ENCODE measurements at places on chromosomes 2 and 18.

GRCh38 chr2:64404002-64404731, 49.8 kb upstream of the LGALSL start:
- no peak for DNase-seq

DNA sequence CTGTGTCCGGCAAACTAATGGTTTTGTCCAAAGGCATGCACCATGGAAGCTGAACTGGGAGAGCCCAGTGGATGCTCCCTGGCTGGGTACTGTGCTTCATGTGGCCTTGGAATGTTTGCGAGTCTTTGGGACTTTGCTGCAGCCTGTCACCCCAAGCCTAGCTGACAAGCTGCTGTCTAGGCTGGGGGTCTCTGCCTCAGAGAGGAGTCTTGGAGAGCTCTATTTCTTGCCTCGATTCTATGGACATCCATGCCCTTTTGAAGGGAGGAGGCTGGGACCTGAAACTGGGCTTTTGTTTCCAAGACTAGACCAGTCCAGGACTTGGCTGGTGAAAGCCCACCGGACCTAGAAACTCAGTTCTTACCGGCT, 1.7 kb downstream of the MARS2 start:
- no peak for DNase-seq

GRCh38 chr2:220499225-220499624, 871.8 kb downstream of the SLC4A3 start:
- no peak for DNase-seq

- no peak for DNase-seq
Observed at GRCh38 chr2:14909795-14910194, 277.3 kb downstream of the LRATD1 start.

- no peak for DNase-seq
Observed at GRCh38 chr2:134647607-134648256, 71.1 kb downstream of the TMEM163 start.

GRCh38 chr18:77164763-77165485, 32.3 kb upstream of the MBP start:
- no peak for DNase-seq

- peak; percentile 28 for DNase-seq
Observed at GRCh38 chr2:237223201-237223861, 137.6 kb downstream of the COPS8 start.

DNA sequence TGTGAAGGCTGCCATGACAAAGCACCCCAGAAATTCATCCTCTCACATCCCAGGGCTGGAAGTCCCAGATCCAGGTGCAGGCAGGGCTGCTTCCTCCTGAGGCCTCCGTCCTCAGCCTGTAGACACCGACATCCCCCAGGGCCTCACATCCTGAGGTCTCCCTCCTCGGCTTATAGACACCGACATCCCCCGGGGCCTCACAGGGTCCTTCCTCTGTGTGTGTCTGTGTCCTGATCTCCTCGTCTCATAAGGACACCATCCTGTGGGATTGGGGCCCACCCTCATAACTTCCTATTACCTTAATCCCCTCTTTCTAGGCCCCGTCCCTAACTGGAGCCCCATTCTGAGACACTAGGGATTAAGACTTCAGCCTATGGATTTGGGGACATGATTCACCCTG, 92.0 kb upstream of the SNTG2 start:
- no peak for DNase-seq

DNA sequence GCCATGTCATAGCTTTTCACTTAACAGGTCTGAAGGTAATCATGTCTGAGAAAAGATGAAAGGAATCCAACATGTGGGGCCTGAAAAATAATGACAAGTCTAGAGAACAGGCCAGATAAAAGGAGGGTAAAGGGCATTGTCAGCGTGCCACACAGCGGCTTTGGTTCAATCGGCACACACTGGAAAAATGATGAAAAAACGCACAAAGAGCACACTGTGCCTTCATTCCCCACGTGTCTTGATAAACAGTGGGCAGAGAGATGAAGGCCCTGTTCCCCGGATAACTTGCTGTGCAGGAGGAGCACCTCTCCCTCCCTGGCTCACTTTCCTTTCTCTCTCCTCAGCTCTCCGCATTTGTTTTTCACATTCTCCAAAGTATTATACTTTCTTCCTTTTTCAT, 766.3 kb downstream of the TDRD15 start:
- DNase-seq = no peak

DNA sequence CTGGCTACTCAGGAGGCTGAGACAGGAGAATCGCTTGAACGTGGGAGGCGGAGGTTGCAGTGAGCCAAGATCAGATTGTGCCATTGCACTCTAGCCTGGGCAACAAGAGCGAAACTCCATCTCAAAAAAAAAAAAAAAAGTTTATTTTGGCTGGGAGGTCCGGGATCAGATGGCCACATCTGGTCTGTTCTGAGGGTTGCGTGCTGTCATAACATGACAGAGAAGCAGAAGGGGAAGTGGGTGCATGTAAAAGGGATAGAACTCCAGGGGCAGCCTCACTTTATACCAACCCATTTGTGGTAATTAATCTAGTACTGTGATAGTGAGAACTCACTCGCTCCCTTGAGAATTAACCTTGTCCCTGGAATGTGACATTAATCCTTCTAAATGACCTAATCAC, 101.2 kb downstream of the PTPN4 start:
- DNase-seq = no peak

- no peak for DNase-seq
Observed at GRCh38 chr18:72104851-72105250, 439.3 kb downstream of the CBLN2 start.

DNA sequence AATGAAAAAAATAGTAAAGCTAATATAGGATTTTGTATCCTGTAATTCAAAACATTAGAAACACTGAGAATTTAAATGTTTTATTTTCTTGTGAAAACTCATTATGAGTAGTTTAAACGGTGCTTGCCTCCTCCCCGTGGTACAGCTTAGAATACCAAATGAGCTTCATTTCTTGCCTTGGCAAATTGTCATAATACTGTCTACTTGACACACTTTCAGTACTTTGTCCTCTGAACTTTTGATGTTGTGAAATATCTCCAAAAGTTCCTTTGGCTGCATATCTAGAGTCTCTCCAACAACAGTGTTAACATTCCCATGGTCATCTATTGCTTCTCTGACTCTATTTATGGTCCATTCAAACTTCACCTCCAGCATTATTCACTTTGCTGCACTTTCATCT, 61.9 kb upstream of the EPB41L5 start:
- no peak for DNase-seq

- DNase-seq = no peak
Observed at GRCh38 chr2:179991344-179991743, 15.8 kb downstream of the CWC22 start.

DNA sequence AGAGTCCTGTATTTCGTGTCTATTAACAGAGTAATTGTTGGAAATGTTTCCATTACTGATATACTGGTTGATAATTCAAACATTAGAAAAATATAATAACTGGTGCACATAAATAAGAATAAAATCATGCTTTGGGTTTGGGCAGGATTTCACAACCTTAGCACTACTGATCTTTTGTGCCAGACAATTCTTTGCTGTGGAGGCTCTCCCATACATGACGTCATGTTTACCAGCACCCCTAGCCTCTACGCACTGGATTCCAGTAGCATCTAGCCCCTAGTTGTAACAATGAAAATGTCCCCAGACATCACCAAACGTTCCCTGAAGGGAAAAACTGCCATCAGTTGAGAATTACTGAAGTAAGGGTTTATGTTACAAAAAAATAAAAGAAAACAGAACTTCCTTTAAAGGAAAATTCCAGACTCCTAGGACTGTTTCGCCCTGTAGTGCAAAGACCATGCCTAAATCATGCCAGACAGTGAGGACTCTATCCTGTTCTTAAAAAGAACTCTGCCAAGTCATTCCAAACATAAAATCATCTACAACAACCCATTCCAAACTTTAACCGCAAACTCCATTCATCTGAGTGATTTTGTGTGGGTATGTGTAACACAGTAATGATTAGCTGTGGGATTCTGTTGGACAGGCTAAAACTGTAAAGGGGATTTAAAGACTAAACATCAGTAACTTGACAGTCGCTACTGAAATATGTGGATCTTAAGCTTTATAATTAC, 313.4 kb upstream of the CCDC68 start:
- DNase-seq = no peak

DNA sequence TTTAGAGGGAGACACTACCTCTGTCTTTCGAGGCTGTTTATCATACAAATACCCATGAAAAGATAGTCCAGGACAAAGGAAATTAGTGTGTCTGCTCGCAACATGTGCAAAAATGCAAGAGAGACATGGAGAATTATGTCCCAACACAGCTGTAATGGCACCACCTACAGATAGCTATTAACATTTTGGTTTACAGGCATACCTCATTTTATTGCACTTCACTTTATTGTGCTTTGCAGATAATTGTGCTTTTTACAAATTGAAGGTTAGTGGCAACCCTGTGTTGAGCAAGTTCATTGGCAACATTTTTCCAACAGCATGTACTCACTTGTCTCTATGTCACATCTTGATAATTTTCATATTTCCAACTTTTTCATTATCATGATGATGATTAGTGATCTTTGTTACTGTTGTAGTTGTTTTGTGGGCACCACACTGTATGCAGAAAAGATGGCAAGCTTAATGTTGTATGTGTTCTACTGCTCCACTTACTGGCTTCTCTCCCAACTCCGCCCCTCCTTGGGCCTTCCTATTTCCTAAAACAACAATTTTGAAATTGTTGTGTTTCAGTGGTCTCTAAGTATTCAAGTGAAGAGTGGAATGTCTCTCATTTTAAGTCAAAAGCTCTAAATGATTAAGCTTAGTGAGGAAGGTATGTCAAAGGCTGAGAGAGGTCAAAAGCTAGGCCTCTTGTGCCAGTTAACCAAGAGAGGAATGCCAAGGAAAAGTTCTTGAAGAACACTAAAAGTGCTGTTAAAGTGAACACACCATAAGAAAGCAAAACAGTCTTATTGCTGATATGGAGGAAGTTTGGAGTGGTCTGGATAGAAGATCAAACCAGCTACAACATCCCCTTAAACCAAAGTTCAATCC, 52.0 kb downstream of the ANKRD12 start:
- DNase-seq = no peak

- no peak for DNase-seq
Observed at GRCh38 chr2:16325016-16325975, 340.3 kb downstream of the CYRIA start.

DNA sequence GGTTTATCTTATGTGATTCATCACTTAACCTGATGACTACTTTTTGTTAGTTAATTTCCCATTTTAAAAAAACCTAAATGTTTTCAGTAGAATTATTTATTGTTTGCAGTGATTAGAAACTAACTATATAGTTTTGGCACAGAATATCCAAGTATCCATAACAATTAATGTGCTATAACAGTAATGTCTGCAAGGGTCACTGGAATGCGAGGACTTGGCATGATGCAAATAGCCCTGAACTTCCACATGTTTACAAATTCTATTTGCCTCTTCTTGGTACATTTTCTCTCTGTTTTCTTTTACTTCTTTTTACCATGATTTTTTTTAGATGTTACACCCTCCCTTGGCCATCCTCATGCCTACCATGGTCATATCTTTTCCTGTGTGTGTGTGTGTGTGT, 49.3 kb upstream of the GALNT3 start:
- DNase-seq = no peak

DNA sequence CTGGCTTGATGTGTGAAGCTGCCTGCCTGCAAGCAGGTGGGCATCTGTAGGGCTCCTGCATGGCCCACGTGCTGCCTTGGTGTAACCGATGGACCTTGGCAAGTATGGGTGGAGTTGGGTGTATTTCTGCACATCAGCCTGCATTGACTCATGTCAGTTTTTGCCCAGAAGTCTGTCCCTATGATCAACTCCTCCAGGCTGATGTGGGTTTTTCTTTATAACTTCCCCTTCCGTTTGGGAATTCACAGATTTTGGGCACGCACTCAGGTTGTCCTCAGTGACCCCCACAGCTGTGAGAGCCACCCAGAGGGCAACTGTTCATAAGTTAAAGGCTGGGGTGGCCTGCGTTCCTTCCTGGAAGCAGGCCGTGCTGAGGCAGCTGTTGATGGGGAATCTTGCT, 123.3 kb downstream of the NCK2 start:
- peak; percentile 92 for DNase-seq

DNA sequence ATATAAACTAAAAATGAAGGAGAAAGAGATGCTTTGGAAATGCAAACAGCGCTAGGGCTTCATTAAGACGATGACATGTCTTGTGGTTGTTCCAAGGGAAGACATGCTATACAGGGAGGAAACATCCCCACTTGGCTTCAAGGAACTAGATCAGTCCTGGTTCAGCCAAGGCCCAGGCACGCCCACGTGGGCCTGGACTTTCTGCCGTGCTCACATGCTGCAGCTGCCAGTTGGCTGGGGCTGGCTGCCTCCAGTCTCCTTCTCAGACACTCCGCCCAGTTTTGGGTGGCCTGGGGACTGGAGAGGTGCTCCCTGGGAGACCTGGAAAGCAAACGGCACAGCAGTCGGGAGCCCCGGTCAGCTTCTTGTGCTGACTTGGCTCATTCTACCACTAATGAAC, 109.6 kb downstream of the GLI2 start:
- DNase-seq = no peak

GRCh38 chr2:9001778-9002177, 1.7 kb downstream of the MBOAT2 start:
- DNase-seq = no peak

- DNase-seq = peak; percentile 53
Observed at GRCh38 chr2:119282996-119283511, 59.4 kb downstream of the STEAP3 start.

DNA sequence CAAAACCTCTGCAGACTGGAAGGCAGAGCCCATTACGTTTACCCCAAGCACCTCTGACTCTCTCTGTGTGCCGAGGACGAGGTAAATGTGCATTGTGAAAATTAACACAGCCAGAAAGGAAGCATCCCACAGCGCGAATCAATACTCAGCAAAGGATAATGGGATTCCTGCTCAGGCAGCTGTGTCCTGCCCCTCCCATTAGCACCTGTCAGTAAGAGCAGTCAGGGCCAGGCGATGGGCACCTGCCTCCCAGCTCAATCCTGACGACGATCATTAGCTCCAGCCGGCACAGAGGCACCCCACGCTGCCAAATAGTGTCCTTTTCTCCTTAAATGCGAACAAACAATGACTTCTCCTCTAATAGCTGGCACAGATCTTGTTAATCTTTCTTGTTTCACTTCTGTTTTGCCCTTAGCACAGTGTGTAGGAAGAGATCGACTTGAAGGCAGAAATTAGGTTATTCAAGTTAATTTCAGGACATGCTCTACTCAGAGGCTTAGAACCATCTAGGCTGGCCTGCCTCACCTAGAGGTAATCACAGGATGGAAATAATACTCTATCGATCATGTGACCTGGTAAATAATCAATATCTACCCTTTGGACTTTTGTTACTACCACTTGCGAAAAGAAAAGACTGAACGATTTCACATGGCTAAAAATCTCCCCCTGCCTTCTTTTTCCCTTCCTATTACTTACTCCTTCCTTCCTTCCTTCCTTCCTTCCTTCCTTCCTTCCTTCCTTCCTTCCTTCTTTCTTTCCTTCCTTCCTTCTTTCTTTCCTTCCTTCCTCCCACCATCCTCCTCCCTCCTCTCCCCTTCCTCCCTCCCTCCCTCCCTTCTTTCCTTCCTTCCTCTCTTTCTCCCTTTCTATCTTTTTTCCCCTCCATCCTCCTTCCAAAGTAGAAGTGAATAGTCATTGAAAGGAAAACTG, 487.9 kb upstream of the ID2 start:
- peak; percentile 63 for DNase-seq

- peak; percentile 88 for DNase-seq
Observed at GRCh38 chr2:162092658-162093556, 18.9 kb upstream of the DPP4 start.

- no peak for DNase-seq
Observed at GRCh38 chr2:29723255-29724001, 198.0 kb downstream of the ALK start.

GRCh38 chr2:126627643-126628042, 28.3 kb upstream of the GYPC start:
- DNase-seq = no peak
